ENCODE measurements at places on chromosomes 1 and 21.

GRCh38 chr1:204199579-204199978, 3.3 kb upstream of the KISS1 start:
- no peak for DNase-seq

- no peak for DNase-seq
Measured at GRCh38 chr1:231857609-231858135, 231.1 kb downstream of the DISC1 start.

- no peak for DNase-seq
Measured at GRCh38 chr21:34511181-34511580, 829 bp downstream of the KCNE1 start.

- no peak for DNase-seq
Measured at GRCh38 chr1:81672766-81673165, 128.0 kb upstream of the ADGRL2 start.

DNA sequence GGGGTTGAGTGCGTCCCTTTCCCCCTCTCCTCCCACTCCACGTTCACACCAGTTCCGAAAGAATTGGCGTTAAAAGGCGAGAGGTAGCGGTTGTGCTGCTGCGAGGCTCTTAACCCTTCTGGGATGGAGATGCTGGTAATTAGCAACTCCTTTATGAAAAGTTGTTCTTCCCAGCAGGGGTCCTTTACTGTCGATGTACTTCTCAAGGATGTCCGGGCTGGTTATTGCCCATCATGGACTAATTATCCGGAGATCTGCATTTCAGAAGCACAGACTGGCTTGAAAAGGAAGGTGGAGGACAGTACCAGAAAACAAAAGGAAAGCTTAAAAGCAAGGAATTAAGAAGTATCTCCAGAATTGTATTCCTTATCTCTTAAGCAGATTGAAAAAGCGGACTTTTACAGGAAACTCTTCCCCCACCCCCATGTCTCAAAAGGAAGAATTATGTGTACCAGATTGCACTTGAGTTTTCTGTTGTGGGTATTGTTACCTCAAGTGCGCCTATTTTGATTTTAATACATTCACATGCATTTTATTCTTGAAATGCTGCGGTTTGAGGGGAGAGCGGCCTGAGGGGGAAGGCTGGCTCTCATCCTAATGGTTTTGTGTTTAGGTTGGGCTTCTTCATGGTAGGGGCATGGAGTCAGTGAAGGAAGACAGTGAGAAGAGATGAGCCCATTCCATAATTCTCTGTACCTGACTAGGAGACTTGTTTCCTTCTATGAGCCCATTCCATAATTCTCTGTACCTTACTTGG, 1.5 kb downstream of the AK4 start:
- no peak for DNase-seq

- no peak for DNase-seq
Measured at GRCh38 chr1:154772056-154772455, 98.0 kb downstream of the KCNN3 start.

DNA sequence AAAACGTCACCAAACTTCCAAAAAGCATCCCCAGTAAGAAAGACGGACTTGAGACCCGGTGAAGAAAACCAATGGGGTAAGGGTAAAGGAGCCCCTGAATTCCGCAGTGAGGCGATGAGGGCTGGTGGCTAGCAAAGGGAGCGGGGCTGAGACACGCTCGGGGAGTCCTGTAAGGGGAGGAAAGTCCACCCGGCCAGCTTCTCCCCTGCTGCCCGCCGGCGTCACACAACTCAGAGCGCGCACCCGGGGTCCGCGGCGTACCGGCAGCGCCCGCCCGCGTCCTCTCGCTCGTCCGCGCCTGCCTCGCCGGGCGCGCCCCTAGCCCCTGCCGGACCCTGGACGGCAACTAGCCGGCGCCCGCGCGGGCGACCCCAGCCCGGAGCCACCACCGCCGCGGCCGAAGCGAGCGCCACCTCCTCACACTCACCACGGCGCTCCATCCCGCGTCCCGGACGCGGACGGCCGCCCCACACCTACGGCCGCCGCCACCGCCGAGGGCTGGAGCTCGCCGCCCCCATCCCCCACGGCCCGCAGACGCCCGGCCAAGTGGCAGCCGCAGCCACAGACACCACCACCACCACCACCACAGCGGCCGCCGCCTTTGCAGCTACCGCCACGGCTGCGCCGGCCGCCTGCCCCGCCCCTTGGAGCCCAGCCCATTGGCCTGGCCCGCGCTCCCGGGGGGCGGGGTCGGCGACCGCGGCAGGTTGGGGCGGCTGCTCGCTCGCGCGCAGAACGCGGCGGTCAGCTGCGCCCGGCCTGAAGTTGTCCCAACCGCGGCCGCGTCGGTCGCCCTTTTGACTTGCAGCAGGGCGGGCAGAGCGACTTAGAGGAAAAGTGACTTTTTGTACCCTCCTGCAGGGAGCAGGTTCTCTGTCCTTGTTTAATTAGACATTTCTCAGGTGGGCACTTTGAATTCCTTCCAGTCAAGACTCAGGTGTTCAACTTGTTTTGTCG, 10.0 kb upstream of the ARHGAP29 start:
- DNase-seq = no peak

GRCh38 chr1:57966751-57967406, 543.0 kb upstream of the DAB1 start:
- no peak for DNase-seq

GRCh38 chr1:38848071-38848470, 11.5 kb downstream of the RRAGC start:
- no peak for DNase-seq

GRCh38 chr1:75522389-75522788, 88.5 kb downstream of the SLC44A5 start:
- DNase-seq = no peak

- no peak for DNase-seq
Measured at GRCh38 chr1:201505503-201505890, 1.4 kb downstream of the CSRP1 start.

- no peak for DNase-seq
Measured at GRCh38 chr1:44605914-44606615, 68.2 kb downstream of the TMEM53 start.

DNA sequence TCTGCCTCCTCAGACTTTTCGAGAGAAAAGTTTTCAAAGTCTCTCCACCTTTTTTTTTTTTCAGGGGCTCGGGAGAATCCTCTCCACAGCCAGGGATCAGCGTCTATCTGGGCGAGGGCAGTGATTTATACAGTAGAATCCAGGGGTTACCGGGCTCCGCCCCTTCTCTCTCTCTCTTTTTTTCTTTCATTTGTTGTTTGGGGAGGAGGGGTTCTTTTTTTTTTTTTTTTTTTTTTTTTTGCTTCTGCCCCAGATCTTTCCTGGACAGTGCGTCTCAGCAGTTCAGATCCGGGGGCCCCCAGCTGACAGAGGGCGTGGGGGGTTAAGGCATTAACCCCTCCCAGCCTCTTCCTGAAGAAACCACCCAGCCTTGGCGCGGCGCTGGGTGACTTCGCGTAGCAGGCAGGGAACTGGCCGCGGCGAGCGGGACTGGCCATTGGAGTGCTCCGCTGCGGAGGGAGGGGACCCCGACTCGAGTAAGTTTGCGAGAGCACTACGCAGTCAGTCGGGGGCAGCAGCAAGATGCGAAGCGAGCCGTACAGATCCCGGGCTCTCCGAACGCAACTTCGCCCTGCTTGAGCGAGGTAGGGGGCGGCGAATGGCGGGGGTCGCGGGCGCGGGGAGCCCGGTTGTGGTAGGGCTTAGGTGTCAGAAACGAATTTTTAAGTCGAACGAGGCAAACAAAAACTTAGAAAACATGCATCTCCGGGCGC, at the start of gene S1PR1:
Gene S1PR1, plus strand, starts transcription at position 504 of the 713 bp plus-strand sequence. CDS start 1,966 bp downstream, outside the sequence.
- DNase-seq = peak; percentile 57

DNA sequence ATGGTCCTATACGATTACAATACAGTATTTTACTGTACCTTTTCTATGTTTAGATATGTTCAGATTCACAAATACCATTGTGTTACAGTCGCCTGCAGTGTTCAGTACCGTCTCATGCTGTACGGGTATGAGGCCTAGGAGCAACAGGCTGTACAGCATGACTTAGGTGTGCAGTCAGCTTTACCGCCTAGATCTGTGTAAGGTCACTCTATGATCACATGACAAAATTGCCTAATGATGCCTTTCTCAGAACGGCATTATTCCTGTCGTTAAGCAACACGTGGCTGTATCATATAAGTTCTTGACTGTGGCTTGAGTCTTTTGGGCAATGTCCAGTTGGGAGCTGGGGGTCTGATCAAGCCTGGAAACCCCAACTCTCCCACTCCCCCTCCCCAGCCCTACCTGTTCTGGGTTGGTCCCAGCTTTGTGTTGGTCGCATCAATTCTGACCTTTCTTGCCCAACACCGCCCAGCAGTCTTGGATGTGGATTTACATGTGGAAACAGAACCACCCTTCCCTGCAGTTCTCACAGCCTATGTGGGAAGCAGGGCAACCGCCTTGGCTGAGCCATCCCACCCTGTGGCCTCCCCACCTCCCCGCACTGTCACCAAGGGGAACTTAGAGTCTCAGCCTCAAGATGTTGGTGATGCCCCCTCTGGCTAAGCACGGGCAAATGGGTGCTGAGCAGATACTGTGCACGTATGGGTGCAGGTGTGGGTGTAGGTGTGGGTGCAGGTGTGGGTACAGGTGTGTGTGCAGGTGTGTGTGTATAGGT, 80.2 kb upstream of the ACTL8 start:
- DNase-seq = no peak

DNA sequence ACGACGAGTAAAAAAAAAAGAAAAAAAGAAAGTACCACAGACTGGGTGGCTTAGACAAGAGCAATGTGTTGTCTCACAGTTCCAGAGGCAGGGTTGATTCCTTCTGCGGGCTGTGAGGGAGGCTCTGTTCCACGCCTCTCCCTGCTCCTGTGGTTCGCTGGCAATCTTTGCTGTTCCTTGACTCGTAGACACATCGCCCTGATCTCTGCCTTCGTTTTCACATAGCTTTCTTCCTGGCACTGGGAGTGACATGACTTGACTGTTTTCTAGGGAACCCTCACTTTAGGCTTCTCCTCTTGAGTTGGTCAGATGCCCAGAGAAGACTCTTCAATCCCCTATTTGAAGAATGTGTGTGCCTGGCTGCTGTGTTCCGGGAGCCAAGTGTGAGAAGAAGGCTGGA, 133.6 kb downstream of the TM2D1 start:
- DNase-seq = no peak

DNA sequence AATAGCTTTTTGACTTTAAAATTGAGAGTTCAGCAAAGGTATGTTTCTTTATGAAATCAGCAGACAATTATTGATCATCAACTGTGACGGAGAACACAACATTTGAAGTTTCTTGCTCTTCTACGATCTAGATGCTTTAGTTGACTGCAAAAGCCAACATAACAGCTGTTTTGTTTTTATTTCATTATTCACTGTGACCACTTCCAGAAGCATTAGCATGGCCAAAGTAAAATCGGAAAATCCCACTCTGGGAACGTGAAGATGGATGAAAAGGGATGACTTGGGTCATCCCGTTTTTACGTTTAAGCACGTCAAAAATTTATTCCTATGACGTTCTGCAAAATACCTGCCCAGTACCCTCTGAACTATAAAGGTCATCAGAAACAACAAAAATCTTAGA, 833.0 kb upstream of the ADAMTS5 start:
- no peak for DNase-seq

- DNase-seq = no peak
Measured at GRCh38 chr1:39654291-39654690, 14.8 kb upstream of the HEYL start.

DNA sequence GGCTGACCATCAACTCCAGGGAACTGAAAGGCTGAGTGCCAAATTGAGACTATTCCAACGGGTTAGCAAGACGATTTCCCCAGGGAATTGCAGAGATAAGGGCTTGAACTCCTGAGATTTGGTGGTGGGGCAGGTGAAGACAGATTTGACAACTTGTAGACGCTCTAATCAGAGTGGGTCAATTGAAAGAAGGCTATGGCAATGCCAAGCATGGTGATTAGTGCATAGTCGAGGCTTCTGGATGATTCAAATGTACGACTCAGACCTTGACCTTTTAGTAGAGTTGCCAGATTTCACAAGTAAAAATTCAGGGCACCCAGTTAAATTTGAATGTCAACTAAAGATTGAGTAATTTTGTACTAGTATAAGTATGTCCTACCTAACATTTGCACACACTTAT, 302.1 kb upstream of the SPAG17 start:
- no peak for DNase-seq

DNA sequence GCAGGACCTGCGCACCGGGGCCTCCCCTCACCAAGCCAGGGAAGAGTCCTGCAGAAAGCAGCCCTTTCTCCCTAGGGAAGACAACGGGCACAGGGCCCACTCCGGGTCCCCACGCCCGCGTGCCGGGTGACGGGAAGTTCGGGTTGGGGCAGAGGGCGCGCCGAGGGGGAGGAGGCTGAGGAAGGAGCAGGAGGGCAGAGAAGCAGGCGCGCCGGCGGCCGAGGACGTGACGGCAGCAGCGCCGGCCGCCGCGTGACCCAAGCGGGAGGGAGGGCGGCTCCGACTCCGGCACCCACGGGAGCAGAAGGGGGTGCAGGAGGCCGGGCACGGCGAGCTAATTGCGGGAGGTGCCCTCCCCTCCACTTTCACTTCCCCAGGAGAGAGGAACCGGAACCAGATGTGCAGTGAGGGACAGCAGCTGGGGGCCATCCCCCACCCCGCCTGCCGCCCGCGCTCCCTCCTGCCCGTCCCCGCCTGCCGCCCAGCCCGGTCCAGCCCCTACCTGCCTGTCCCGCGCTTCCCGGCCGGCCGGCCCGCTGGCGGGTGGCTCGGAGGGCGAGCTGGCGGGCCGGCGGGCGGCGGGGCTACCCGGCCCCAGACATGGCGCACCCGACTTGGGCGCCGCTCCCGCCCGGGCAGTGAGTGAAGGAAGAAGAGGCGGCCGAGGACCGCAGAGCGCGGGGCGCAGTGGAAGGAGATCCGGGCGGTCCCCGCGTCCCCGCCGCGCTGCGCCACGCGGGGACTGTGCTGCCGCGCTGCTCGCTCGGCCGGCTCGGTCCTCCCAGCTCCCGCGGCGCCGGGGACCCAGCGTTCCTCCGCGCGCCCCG, 510 bp downstream of the DENND4B start:
- peak; percentile 47 for DNase-seq

GRCh38 chr1:236013330-236013729, 51.6 kb downstream of the NID1 start:
- DNase-seq = no peak

DNA sequence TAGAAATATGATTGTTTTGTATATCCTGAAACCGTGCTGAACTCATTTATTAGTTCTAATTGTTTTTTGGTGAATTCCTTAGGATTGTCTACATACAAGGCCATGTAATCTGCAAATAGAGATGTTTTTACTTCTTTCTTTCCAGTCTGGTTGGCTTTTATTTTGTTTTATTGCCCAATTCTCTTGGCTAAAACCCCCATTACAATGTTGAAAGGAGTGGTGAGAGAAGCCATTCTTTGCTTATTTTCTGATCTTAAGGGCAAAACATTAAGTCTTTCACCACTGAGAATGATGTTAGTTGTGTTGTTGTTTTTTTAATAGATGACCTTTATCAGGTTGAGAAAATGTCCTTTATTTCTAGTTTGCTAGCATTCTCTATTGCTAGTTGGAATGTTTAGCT, 157.3 kb downstream of the NTMT2 start:
- no peak for DNase-seq
